ENCODE measurements at places on chromosomes 12 and 14.

DNA sequence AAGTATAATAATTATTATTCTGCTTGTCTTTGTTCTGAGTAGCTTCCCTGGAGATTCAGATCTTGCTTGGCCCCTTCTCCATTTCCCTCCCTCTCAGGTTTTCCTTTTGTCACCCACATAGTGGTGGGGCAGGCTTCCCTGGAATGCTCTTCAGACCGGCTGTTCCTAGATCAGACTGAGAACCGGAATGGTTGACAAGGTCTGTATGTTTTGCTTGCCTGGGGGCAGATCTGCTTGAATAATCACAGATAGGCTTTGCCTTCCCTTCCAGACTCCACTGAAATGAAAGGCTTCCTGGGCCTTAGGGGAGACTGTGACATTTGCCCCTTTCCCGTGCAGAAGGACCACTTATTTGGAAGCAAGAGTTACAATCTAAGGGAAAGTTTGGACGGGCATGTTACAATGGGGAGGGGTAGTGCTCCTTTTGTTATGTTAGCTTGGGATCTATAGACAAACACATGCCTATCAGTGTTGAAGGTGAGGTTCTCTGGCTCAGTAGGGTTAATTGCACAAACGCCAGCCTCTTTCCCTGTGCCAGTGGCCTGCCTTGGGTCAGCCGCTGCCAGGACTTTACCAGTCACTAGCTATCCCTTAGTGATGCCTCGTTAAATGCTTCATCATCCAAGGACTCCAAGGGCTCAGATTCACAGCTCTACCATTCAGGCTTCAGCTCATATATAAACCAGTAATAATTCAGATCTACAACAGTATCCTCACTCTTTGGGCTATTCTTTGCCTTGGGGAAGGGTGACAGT lies 178.6 kb downstream of the SNAPC1 start:
- no peak for DNase-seq

- DNase-seq = peak; percentile 5
These were observed 122.4 kb downstream of the TSPAN9 start for GRCh38 chr12:3199551-3200031.

DNA sequence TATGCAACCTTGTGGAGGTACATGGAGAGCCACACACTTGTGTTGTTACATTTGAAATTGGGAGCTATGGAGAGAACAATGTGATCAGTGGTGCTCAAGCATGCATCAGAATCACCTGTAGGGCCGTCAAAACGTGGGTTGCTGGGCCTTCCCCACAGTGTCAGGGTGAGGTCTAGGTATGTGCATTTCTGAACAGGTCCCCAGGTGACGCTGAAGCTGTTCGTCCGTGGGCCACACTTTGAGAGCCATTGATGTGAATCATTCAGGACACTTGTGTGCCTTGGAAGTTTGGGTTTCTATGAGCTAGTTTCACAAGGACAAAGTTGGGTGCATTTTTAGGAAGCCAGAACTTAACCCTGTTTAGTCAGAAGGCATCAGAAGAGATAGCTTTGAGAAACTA lies 291.7 kb upstream of the FKBP4 start:
- DNase-seq = no peak

GRCh38 chr14:77026930-77027537 lies 1.5 kb downstream of the IRF2BPL start:
- peak; percentile 33 for DNase-seq

DNA sequence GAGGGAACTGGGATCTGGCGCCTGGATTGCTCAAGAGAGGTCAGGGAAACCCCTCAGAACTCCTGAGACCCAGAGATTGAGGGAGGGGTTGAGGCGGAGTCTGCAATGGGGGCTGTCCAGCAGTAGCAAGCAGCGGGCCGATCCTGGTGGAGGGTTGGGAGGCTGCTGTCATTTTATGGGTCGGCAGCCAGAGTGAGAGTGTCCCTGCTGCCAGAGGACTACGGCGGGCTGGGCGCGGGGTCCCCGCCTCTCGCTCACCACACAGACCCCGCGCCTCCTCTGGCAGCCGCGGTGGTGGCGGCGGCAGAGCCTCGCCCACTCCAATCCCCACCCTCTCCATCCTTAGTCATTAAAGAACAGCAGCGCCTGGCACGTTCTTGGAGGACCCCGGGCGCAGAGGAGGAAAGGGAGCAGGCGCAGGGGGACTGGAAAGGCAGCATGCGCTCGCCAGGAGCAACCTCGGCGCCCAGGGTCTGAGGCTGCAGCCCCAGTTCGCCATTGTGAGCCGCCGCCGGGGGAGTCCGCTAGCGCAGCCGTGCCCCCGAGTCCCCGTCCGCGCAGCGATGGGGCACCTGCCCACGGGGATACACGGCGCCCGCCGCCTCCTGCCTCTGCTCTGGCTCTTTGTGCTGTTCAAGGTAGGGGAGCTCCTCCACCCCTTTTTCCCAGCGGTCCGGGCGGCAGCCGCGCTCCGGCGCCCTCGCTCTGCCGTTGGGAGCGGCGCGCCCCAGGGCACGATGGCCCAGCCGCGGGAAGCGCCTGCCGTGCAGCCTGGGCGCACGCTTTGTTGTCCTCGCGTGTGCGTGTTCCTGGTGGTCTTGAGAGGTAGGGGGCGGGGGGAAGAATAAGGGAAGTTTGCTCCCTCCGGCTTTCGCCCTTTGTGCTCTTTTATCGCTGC lies at the start of gene PTPRO:
PTPRO (plus strand) TSS at position 345 of the 898 bp plus-strand sequence.
- DNase-seq = no peak

DNA sequence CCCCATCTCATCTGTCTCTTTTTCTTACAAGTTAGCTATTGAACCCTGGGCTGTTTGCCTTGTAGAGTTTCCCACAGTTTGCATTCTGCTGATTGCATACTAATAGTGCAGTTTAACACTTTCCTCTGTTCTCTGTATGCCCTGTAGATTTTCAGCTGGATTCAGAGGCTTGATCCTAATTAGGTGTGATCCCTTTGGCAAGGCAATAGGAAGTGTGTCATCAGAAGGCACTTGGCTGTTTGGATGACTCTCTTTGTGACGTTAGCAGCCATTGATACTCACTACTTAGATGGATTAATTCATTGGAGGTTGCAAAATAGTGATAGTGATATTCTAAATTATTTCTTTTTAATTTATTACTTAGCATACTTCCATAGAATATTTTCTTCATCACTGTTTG lies 33.6 kb downstream of the FUT8 start:
- no peak for DNase-seq

- DNase-seq = peak; percentile 38
These were observed 2.1 kb upstream of the CCT2 start for GRCh38 chr12:69583203-69583602.

- DNase-seq = no peak
These were observed 165.4 kb upstream of the LRIG3 start for GRCh38 chr12:59085690-59086089.

DNA sequence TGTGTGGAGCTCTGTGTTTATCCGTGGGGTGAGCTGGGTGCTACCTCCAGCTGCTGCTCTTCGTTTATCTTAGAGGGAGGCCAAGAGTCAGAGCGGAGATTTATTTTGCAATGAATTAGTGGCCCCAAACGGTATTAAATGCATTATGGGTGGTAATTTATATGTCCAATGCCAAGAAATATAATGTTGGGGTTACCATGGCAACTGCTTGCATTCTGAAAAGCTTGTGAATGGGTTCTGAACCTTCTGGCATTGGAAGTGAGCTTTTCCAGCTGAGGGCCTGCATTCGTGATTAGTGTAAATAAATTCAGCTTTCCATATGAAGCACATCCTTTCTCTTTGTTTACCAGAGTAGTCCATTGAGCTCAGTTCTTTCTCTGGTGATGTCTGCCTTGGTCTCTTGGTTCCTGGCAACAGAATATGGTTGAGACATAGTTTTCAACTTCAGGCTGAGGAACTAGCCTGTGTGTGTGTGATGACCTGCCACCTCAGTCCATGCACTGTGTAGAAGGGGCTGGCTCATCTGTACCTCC lies 51.8 kb downstream of the TRAF3 start:
- no peak for DNase-seq

GRCh38 chr12:132314516-132315233 lies 14.7 kb downstream of the GALNT9 start:
- no peak for DNase-seq

- DNase-seq = no peak
These were observed 67.3 kb upstream of the HOXC13 start for GRCh38 chr12:53871367-53871766.

DNA sequence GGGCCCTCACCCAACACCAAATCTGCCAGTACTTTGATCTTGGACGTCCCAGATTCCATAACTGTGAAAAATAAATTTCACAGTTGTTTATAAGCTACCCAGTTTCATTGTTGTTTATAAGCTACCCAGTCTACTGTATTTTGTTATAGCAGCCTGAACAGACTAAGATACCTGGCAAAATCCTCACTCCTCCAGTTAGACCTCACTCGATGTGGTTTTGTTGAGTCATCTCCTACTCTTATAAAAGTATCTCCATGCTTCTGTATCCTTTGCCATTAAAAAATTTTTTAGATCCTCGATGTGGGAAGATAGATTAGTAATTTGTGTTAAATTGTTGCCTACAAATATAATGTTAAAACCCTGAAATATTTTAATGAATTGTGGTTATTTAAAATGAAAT lies 16.0 kb downstream of the TXNDC16 start:
- DNase-seq = peak; percentile 59

GRCh38 chr12:39538679-39539104 lies 80.9 kb downstream of the ABCD2 start:
- no peak for DNase-seq

GRCh38 chr12:31206038-31206670 lies 119.8 kb downstream of the SINHCAF start:
- DNase-seq = peak; percentile 98

DNA sequence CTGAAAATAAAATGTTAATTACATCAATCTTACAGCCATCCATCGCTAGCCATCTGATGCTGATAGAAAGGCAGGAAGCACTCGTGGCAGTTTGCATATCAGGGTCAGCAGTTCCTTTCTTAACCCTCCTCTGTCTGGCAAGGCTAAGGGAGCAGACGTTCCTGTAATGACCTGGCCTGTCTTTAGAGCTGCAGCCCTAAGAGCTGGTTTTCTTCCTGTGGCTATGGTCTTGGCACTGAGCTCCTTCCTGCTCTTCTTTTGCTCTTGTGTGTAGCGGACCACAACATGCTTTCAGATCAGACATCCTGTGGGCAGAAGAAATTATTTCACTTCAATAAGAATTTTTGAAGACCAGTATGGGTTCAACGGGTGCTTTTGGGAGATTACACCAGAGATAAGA lies 170.4 kb downstream of the DAD1 start:
- no peak for DNase-seq

DNA sequence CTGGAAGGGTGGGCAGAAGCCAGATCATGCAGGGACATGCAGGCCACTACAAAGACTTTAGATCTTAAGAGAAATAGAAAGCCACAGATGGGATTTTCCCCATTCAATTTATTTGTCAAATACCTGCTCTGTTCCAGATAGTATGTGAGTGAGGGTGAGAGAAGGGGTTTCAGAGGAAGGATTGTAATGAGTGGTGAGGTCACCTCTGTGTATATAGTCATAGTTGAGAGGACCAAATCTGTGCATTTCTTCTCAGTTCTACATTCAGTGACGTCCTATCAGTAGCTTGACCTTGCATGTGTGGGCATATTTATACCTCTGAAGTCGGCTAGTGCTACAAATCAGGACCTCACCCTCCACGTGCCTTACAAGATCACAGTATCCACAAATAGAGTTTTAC lies 31.2 kb upstream of the RBM19 start:
- no peak for DNase-seq

GRCh38 chr12:93979189-93979588 lies 169.2 kb upstream of the PLXNC1 start:
- peak; percentile 65 for DNase-seq

Data from PC-3 (cell line).